ENCODE measurements at places on chromosomes 7 and 10. TPM values are rescaled to one million over a fixed set of nuclear protein-coding genes. Genes with fewer than 3 reads are reported as not detected.

The SNX8 gene
- 41.7 TPM for total RNA-seq

The DOCK1 gene
- total RNA-seq, result 46.5 TPM

The ZPBP gene
- not detected for total RNA-seq

The PPP1R17 gene
- total RNA-seq, result not detected

The OR2A12 gene
- not detected for total RNA-seq

The GJD4 gene
- total RNA-seq, result not detected

- H3K4me3 ChIP-seq, result no peak overlapping the region
- no peaks in the 10 kb centered on the region for H3K36me3 ChIP-seq
- peak; percentile 24 for DNase-seq
- no peak overlapping the region for H3K27ac ChIP-seq
Measured at GRCh38 chr7:37284805-37285231, 163.8 kb downstream of the ELMO1 start.

GRCh38 chr7:122651451-122651850 lies 47.5 kb downstream of the RNF133 start:
- no peak for DNase-seq

- H3K27ac ChIP-seq, result no peak overlapping the region
- DNase-seq, result no peak
- no peak overlapping the region for H3K4me3 ChIP-seq
- H3K4me1 ChIP-seq, result no peaks in the 10 kb centered on the region
Measured at GRCh38 chr10:5805260-5805659, 8.0 kb downstream of the GDI2 start.

DNA sequence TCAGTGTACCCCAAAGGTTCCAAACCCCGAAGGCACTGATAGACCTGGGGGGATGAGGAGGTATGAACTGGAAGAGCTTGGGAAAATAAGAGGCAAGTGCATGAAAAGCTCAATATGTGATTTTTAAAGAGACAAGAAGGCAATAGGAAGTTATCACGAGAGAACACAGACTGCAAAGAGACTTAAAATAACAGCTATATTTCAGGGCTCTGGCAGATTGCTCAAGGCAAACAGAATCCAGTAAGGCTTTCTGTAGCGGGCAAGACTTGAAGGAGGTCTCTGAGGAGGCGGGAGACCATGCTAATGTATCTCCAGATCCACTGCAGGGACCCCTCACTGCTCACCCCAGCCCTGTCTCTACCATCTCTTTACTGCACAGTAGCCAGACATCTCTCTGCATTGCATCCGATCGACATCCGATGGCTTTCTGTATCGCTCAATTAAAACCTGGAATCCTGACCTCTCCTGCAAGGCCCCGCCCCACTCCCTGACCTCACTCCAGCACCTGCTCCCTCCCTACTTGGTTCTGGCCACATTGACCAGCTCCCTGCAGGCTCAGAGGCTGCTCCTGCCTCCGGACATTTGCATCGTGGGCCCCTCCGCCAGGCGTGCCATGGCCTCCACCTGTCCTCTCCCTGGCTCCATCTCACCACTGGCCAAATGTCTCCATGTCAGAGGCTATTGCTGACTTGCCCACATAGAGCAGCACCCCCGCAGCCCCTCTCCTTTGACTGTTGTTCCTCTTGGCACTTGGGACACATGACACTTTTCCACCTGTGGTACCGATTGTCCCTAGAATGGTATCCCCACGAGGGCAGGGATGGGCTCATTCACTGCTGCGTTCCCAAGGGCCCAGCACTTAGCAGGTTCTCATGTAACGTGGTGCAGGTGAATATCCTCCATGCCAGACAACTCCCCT lies 118.0 kb downstream of the PRKAG2 start:
- H3K27ac ChIP-seq, result no peak overlapping the region
- H3K27me3 ChIP-seq, result no peaks in the 10 kb centered on the region
- peaks cover 23% of the 10 kb centered on the region for H3K4me1 ChIP-seq
- H3K4me3 ChIP-seq, result no peak overlapping the region
- no peaks in the 10 kb centered on the region for H3K36me3 ChIP-seq

DNA sequence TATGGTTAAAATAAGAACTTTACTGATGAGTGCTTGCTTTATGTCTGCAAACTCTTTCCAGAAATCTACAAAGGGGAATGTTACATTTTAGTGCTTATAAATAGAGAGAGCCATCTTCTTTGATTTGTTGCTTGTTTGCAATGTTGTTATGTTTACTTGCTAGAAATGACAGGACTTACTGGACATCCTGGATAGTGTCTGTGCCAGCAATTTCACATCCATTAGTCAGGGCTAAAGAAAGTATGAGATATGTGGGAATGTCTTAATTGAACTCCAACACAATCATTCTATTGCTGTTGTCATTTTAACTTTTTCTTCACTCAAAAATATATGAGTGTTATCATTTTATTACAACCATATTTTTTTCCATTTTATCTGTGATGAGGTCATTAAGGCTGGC lies 453.2 kb downstream of the TNS3 start:
- no peaks in the 10 kb centered on the region for H3K4me1 ChIP-seq
- no peaks in the 10 kb centered on the region for H3K36me3 ChIP-seq
- no peak overlapping the region for H3K4me3 ChIP-seq
- H3K27me3 ChIP-seq, result no peaks in the 10 kb centered on the region

- H3K4me1 ChIP-seq, result no peaks in the 10 kb centered on the region
- no peak overlapping the region for H3K27ac ChIP-seq
- no peaks in the 10 kb centered on the region for H3K27me3 ChIP-seq
- no peak overlapping the region for H3K4me3 ChIP-seq
- H3K36me3 ChIP-seq, result no peaks in the 10 kb centered on the region
- no peak for DNase-seq
Measured at GRCh38 chr7:80302636-80303035, 168.0 kb downstream of the GNAI1 start.

DNA sequence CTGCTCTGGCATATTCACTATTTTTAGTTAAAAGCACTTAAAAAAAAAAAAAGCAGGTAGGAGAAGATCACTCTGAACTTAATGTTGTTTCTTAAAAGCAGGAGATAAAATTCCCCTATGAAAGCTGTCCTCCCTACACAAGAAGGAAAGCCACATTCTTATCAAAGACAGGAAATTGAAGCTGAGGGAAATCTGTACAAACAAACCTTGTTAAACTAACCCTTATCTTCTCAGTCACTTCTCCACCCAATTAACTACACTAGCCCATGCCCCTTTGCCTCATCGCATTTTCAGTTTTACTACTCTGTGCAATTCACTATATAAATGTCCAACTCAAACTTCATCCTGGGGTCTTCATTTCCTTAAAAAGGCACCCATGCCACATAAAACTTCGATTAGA lies 2.7 kb upstream of the CDCA7L start:
- no peaks in the 10 kb centered on the region for H3K27me3 ChIP-seq
- H3K4me3 ChIP-seq, result no peak overlapping the region
- no peak overlapping the region for H3K27ac ChIP-seq
- no peaks in the 10 kb centered on the region for H3K36me3 ChIP-seq

- H3K27ac ChIP-seq, result no peak overlapping the region
- H3K36me3 ChIP-seq, result no peaks in the 10 kb centered on the region
- H3K27me3 ChIP-seq, result no peaks in the 10 kb centered on the region
Measured at GRCh38 chr7:132846086-132846485, 235.8 kb downstream of the CHCHD3 start.

- H3K4me3 ChIP-seq, result no peak overlapping the region
- no peak overlapping the region for H3K27ac ChIP-seq
- H3K27me3 ChIP-seq, result peaks cover 40% of the 10 kb centered on the region
- no peaks in the 10 kb centered on the region for H3K36me3 ChIP-seq
Measured at GRCh38 chr10:44176311-44176710, 208.6 kb downstream of the CXCL12 start.

DNA sequence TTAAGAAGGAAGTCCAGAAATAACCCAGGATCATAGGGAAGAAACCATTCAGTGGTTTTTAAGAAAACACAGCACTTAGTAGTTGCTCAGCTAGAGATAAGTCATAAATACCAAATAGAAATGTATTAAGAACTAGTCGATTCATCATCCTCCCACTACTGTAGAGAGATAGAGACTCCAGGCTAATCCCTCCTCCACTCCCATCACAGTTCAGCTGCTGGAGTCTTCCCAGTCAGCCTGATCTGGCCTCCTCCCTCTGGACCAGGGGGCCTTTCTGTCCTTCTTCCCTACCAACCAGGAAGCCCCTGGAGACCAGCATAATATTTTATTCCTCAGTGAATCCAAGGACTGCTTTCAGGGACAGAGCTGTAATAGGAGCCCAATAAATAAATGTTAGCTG lies 294.1 kb upstream of the YAE1 start:
- no peak for DNase-seq
- no peak overlapping the region for H3K4me3 ChIP-seq
- H3K36me3 ChIP-seq, result no peaks in the 10 kb centered on the region
- H3K27me3 ChIP-seq, result peaks cover 6% of the 10 kb centered on the region
- no peak overlapping the region for H3K27ac ChIP-seq

Measured in HCT116 (cell line).